M059J (cell line): ENCODE measurements at places on chromosomes 3 and 15. TPM values are rescaled to one million over a fixed set of nuclear protein-coding genes. Genes with fewer than 3 reads are reported as not detected.

The CLDN16 gene
- total RNA-seq: not detected in 2 replicates

The ZNF35 gene
- 9.3 and 15.5 TPM in 2 replicates for total RNA-seq

The CILP gene
- total RNA-seq: 0.02 TPM in 1 of 2 replicates, not detected in the other

The PATL2 gene
- 2.0 and 2.6 TPM in 2 replicates for total RNA-seq

The CCR4 gene
- total RNA-seq: 0.10 TPM in 1 of 2 replicates, not detected in the other

The CCDC80 gene
- 136 and 288 TPM in 2 replicates for total RNA-seq

The CD96 gene
- total RNA-seq: 0.05 and 0.22 TPM in 2 replicates

The PLCB2 gene
- total RNA-seq: not detected in 2 replicates

The TMEM207 gene
- not detected in 2 replicates for total RNA-seq

The OR5H6 gene
- total RNA-seq: not detected in 2 replicates

DNA sequence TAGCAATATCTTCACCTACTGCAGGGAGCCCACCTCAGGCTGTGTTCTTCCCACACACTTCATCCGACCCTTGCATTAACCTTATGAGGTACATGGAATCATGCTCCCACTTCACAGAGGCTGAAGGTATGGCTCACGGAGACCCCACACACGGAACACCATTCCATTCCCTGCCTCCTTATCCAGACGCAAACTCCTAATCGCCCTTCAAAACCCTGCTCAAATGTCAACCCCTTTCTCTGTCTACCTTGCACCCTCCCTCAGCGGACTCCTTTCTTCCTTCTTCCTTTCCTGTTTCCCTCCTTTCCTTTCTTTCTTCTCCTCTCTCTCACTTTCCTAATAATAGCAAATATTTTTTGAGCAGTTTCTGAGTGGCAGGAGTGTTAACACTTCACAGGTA, 23.8 kb downstream of the IQSEC1 start:
- no peak for DNase-seq

DNA sequence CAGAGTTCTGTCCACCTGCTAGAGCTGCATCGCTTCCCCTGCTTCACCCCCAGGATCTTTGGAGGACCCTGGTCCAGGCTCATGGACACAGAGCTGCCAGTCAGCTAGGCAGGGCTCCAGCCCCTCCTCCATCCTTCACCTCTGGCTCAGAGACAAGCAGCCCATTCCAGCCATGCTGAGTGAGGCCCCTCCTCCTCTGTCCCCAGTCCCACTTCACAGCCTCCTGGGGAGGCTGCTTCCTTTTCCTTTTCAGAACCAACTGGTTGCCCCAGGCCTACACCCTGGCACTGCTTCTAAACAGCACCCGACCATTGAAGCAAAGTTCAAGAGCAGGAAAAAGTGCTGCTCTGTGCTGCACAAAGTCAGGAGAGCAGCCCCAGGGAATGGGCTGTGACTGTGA, 22.2 kb downstream of the IQSEC1 start:
- no peak for DNase-seq

DNA sequence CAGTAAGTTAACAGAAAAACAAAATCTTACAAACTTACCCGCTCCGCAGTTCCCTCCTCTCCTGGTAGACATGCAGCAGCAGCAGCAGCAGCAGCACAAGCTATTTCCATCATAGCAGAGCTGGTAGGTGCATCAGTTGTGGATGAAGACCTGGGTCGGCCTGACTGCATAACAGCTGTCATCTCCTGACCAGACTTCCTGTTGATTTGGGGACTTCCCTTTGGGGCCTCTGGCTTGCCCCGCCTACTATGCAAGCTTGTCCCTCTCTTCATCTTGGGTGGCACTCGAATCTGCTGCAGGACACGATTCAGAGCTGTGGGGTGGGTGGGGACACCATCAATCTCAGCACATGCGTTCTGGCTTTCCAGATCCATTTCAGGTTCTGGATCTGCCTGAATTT, 65.7 kb downstream of the TMCC1 start:
- no peak for DNase-seq

DNA sequence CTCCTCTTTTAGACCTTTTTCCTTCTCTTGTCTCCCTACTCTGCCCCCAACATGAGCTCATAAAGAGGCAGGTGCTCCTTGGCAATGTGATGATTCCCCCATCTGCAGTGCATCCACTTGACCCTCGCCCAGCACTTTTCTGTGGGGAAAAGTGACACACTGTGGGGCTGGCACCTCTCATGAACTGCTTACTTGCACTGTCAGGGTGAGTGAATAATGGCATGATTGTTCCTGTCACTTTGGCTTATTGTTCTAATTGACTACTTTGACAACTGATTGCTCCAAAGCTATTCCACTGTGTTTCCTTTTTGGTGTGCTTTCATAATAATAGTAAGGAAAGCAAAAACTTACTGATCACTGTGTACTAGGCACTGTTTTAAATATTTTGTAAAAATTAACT, 253.3 kb upstream of the SUCLG2 start:
- no peak for DNase-seq

- DNase-seq: no peak
These were observed 59.9 kb downstream of the RYR3 start for GRCh38 chr15:33370623-33371020.

GRCh38 chr15:91954292-91954691, 100.8 kb downstream of the SLCO3A1 start:
- no peak for DNase-seq

DNA sequence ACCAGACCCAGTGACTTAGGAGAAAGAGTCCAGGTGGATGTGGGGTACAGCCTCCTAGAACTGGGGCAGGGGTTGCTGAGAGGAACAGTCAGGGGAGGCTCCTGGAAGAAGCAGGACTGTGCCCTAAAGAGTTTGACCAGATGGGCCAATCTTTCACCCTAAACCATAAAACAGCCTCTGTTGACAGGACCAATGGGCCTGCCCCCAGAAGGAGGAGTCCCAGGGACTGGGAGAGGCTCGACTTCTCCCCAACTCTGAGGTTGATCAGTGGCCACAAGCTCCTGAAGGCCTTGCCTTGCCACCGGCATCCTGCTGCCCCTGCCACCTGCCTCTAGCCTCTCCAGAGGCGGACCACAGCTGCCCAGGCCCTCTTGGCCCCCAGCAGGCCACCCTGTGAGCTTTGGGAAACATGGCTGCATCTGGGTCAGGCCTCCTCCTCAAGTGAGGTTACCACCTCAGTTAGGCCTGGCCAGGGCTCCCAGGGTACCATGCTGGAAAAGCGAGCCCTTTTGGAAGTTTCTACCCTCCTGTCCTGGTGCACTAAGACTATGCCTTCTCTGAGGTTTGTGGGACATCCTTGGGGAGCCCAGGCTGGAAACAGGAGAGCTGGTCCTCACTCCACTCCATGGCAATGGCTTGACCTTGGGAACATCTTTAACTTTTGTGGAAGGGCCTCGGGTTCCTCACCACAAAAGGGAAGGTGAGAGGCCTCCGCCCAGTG, 2.8 kb downstream of the VIPR1 start:
- no peak for DNase-seq

DNA sequence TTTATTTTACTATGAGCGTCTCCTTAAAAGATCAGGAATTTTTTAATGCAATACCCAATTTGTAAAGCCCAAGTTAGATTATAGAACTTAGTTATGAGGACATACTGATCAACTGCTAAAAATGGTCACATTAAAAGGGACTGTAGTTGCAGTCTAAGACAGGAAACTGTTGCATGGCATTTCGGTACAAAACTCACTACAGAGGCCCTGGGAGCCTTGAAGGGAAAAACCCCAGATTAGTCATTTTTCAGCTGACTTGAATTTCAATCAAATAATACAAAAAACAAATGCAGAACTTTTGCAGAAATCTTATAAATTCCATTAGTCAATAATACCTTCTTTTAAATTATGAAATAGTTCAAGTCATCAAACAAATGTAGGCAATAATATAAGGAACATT, 6.9 kb upstream of the PTX3 start:
- peak; percentile 66 for DNase-seq

DNA sequence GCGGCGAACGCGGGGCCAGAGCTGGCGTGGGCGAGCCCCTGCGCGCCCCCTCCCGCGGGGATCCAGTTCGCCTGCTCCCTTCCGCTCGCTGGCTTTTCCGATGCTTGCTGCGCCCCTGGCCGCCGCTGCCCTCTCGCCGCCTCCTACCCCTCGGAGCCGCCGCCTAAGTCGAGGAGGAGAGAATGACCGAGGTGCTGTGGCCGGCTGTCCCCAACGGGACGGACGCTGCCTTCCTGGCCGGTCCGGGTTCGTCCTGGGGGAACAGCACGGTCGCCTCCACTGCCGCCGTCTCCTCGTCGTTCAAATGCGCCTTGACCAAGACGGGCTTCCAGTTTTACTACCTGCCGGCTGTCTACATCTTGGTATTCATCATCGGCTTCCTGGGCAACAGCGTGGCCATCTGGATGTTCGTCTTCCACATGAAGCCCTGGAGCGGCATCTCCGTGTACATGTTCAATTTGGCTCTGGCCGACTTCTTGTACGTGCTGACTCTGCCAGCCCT, 721 bp downstream of the P2RY1 start:
- no peak for DNase-seq

DNA sequence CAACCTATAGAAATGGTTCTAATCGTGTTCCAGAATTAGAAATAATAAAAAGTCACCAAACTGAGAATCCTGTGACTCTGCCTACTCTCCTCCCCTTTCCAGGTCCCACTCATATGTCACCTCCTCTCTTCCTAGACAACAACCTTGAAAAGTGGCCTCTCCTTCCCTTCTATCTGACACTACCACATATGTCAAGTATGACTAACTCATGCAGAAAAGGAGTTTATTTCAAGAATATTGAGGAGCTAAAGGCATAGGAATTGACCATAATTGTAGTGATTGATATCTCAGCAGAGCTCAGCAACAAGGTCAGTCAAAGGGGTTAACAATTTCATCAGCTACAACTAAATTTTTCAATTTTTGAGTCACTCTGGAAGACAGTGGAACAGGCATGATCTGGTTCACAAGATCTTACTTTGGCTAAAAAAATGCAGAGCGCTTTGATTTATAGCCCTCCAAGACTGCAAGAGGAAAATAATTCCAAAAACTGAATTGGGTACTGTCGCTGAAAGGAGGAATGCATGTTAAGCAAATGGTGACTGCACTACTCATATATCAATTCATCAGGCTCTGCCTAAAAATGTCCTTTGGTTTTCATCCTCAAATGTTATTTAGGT, 160.6 kb upstream of the ARHGEF26 start:
- no peak for DNase-seq

- DNase-seq: peak; percentile 83
These were observed 112.8 kb downstream of the LPP start for GRCh38 chr3:188266562-188267274.

GRCh38 chr3:52085681-52086282, 29.4 kb upstream of the DUSP7 start:
- DNase-seq: no peak

GRCh38 chr15:61307474-61307873, 78.4 kb upstream of the RORA start:
- DNase-seq: no peak

GRCh38 chr3:141000027-141000663, 51.0 kb upstream of the SPSB4 start:
- peak; percentile 62 for DNase-seq

DNA sequence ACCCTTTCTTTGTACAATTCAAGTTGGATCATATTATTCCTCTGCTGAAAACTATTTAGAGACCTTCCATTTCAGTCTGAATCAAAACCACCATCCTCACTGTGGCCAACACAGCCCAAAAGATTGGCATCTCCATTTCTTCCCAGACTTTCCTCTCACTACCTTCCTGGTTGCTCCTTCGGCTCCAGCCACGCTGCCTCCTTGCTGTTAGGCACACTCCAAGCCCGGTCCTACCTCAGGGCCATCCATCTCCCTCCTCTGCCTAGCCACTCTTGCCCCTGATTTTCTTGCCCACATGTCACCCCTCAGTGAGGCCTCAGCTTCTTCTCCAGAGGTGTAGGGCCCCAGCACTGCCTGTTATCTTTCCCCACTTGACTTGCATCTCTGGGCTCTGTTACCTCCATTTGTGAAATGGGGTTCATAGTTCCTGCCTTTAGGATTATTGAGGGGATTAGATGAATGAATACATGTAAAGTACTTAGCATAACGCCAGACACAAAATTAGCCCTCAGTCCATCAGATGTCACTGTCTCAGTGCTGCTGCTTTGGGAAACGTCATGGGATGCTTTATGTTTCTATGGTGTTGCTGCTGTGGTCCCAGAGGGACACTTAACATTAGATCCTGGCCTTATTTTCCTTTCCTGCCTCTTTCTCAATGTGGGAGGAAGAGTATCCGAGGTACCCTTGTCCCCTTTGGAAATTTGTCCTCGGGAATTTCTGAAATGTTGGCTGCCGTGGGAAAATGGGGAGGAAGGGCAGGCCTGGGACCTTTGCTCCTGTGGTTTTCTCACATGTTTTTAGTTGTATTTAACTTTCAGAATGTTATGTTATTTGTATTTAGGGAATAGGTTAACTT, 31.3 kb downstream of the SNRK start:
- no peak for DNase-seq

- no peak for DNase-seq
These were observed 26.7 kb downstream of the TMEM43 start for GRCh38 chr3:14151471-14152083.

DNA sequence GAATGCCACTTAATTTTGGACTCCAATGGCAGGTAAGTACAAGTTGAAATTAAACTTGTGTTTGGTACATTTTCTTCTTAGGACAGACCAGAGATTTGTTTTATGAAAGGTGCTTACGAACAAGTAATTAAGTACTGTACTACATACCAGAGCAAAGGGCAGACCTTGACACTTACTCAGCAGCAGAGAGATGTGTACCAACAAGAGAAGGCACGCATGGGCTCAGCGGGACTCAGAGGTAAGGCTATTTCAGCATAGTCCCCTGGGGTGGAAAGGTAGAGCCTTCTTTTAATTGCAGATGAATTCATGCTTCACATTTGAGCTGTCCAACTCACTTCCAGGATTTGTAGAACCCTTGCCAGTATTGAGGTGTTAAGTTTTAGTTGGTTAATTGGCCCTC, 51.4 kb downstream of the ASTE1 start:
- DNase-seq: no peak

- DNase-seq: peak; percentile 10
These were observed 16.5 kb upstream of the USP50 start for GRCh38 chr15:50562735-50563640.

GRCh38 chr3:20103731-20104130, 63.5 kb downstream of the KAT2B start:
- no peak for DNase-seq

- peak; percentile 40 for DNase-seq
These were observed 631.6 kb upstream of the EPHA6 start for GRCh38 chr3:96182756-96183155.

GRCh38 chr3:14922863-14923262, 24.5 kb upstream of the NR2C2 start:
- no peak for DNase-seq

DNA sequence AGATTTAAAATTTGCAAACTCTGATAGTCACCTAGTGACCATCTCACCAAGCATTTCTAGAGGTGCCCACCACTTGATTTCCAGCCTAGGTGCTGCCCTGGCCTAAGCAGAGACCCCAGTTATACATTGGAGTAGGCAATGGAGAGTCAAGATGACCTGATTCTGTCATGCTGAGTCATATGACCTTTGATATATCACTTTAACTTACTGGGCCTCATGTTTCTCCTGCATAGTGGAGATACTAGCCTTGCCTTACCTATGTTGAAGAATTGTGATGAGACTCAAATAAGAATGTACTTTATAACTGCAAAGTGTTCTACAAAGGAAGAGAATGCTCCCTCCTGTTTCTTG, 75.5 kb upstream of the XCR1 start:
- DNase-seq: no peak

- no peak for DNase-seq
These were observed 250.6 kb downstream of the SLCO3A1 start for GRCh38 chr15:92104072-92104471.
